ENCODE measurements at places on chromosomes 5 and 9.
A peak's percentile ranks its signal among the peaks of the same experiment; 100 is the strongest.

GRCh38 chr9:69047371-69047770 lies 11.8 kb downstream of the FXN start:
- no peak for DNase-seq

DNA sequence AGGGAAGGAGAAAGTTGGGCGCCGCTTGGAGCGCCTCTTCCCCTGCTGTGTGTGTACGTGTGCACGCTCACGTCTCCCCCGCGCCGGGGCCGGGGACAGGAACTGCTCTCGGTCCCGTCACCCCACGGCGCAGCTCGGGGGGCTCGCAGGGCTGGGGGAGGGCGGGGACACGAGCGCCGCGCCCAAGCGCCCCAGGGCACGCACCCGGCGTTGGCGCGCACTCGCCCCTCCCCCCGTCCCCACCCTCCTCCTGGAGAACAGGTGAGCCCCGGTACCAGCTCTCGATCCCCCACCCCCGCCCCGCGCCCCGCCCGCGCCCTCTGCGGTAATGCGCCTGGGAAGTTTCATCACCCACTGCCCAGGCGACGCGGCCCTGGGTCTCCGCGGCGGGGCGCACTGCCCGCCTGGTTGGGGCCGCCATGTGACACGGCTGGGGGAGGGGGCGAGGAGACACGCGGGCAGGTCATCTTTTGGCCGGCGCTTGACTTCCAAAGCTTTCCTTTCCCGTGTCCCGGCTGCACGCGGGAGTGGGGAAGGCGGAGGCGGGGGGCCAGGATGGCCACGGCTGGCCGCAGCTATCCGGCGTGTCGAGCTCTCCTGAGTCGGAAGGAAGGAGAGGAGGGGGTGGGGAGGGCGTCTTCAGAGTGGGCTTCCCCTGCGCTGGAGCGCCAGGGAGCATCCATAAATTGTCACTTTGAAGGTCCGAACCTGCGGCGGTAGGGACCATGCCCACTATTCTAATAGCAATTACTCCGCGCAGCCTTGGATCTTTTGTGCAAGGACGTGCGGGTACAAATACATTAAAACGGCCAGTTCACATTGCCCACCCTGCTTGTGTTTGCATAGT lies 1.5 kb upstream of the STC2 start:
- DNase-seq, result peak; percentile 68

GRCh38 chr9:118418887-118419565 lies 714.8 kb downstream of the TLR4 start:
- peak; percentile 2 for DNase-seq

DNA sequence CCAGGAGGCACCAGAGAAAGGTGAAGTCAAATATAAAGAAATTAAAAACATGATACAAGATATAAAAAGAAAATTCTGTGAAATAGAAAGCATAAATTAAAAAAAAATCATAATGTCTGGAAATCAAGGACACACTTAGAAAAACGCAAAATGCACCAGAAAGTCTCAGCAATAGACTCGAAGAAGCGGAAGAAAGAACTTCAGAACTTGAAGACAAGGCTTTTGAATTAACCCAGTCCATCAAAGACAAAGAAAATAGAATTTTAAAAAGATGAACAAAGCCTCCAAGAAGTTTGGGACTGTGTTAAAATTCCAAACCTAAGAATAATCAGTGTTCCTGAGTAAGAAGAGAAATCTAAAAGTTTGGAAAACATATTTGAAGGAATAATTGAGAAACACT lies 168.3 kb downstream of the PRR16 start:
- no peak for DNase-seq

DNA sequence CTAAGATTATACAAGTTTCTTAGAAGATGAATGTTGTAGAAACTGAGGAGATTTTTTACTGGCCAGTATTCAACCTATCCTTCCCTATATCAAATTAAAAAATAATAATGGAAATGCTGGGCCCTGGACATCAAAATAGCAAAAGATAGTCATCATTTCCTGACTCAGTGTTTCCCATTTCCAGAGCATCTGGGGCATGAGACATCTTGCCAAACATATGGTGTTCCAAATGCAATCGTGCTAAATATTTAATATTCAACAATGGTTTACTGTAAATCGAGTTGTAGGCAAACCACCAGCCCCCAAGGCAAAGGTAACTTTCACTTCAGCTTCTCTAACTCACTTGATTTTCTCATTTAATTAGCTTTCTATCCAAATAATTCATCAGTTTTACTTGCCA lies 152.9 kb downstream of the FRMD3 start:
- DNase-seq, result no peak

DNA sequence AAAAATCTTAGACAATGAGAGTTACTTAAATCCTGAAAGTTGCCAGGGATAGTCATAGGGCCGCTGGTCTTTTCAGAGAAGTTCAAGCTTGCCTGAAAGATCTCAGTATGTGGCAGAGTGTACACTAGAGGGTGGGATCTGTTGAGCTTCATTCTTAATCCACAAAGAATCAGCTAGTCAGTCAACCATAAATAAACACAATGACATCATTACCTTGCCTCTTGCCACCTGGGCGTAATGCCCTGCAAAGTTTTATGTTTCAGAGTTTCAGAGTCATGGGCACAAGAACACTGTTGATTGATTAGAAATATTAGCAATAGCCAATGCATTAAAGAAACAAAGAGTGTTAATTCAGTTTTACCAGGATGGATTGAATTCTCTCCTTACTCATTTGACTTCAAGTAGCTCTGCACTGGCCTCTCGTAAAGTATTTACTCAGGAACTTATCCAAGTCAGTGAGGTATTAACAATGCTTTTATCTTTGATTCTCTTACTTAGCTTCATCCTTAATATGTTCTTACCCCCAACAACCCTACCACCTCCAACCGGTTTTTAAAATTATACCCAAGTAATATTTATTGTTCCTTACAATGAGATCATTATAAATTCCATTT lies 14.3 kb upstream of the ANXA1 start:
- no peak for DNase-seq

DNA sequence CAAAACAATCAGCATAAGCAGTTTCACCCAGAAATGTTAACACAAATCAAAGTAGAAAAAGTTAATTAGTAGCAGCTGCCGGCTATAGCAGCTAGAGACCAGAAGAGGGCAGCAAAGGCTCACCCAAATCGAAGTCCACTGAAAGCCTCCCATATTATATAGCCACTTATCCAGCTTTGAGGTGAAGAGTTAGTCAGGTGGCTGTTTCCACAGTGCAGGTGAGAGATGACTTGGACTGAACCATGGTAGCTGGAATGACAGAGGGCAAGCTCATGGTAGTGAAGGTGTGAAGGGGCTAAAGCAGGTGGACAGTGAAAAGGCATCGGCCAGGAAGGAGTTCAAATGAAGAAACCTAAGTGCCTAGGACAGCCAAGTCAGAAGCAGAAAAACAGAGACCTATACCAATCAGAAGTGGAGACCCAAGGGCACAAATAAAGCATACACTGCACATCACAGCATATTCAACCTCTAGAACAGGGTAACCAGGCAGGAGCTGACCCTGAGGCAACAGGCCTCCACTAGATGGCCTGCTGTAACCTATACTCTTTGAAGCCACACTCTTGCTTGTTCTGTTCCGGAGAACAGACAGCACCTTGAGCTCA lies 7.2 kb upstream of the RNF38 start:
- DNase-seq, result peak; percentile 71

DNA sequence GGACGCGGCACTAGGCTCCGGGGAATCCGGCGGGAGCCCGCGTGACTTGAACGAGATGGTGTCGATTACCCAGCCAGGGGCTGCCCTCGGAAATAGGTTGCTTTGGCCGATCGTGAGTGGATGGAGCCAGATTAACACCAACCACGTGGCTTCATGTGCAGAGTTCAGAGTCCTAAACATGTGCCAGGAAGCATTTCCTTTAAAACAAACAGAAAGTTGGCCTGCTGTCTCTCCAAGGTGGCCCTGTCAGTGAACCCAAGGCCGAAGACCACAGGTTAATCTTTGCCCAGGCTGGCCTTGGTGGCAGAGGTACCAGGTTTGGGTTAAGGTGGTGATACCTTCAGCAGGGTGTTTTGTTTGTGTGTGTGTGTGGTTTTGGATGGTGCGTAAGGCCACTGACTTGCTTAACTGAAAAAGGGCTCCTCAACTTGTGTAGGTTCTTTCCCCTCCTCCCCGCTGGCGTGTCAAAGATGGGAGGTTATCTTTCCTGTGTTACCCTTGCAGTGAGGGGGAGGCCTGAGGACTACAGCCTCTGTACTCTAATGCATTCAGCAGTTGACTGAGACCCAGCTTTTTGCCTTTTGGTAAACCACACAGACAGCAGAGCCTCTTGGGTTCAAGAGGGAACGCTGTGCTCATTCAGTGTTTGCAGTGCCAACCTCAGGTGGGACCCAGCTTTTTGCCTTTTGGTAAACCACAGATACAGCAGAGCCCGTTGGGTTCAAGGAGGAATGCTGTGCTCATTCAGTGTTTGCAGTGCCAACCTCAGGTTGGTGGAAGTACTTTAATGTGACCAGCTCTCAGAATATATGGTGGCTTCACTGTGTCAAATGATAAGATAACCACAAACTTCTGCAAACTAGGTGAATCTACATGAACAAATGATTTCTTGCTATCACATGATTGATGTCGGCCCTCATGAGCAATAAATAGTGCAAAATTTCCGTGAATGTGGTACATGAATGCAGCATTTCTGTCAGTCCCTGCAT lies 1.4 kb downstream of the IQGAP2 start:
- peak; percentile 85 for DNase-seq

GRCh38 chr5:176450077-176450476 lies 1.9 kb downstream of the FAF2 start:
- no peak for DNase-seq

DNA sequence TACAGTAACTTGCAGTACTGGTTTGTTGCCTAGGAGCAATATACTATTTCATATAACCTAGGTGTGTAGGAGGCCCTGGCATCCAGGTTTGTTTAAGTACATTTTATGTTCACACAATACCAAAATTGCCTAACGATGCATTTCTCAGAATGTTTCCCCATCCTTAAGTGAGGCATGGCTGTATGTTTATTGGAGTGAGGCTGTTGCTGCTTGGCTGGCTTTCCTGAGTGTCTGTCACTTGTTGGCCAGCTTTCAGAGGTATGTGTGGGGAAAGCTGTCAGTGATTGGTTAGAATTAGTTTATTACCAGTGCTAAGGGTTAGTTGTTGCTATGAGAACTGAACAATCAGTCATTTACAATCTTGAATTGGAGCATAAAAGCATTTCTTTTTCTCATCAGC lies 154.1 kb upstream of the CDH12 start:
- no peak for DNase-seq

DNA sequence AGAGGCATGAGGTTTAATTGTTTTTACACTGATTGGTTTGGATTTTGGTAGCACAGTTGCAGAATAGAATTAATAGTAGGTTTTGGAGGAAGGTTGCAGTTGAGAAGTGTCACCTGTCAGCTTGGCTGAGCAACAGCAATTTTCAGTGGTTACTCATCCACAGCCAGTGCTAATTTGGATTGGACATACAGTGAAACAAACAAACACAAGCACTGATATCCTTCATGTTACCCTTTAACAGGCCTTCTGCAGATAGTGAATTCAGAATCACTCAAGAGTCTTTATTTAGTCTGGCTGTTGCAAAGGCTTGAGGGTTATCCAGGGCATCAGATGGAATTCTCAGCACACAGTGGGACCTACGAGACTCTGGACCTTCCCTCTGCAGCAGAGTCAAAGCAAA lies 31.8 kb upstream of the POU4F3 start:
- DNase-seq, result no peak

- no peak for DNase-seq
These were observed 15.1 kb downstream of the SHB start for GRCh38 chr9:38053697-38054461.

DNA sequence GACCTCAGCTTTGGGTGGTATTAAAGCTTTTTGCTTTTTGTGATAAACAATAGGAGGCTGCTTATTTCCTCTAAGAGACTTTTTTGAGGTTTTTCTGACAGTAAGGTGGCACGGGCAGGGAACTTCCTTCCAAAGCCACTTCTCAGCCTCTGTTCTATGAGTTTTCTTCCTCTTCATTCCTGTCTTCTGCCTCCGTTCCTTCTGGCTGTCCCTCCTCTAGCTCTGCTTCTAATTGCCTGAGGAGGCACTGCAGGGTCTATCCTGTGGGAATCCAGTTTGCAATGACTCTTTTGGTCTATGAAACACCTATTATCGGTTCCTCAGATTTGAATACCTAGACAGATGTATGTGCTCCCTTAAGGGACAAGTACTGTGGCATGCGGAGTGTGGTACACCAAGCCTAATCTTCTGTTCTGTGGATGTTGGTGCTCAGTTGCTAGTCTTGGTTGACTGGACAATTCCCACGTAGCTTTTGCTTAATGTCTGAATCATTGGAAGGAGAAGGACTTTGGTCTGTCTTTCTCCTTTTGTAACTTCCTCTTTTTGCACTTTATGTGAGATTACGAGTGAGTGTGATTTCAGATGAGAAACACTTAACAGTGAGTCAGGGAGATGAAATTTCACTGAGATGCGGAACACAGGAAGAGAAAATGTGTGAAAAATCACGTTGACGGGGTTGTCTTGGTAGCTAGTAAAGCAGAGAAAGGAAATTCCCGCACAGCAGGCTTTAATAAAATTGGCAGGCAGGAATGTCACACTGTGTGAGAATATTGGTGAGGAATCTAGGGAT lies 305.2 kb downstream of the EFNA5 start:
- DNase-seq, result no peak

DNA sequence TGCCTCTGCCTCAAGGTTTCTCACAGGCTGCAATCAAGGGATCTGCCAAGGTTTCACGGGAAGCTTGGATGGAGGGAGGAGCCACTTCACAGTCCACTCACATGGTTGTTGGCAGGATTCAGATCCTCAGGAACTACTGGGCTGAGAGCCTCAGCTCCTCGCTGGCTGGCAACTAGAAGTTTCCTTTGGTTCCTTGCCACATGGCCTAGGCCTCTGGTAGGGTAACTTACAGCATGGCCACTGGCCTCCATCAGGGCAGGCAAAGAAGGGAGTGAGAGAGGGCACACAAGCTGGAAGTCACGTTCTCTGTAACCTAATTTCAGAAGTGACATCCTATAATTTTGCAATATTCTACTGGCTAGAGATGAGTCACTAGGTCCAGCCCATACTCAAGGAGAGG lies 32.2 kb downstream of the SPOCK1 start:
- DNase-seq, result no peak

DNA sequence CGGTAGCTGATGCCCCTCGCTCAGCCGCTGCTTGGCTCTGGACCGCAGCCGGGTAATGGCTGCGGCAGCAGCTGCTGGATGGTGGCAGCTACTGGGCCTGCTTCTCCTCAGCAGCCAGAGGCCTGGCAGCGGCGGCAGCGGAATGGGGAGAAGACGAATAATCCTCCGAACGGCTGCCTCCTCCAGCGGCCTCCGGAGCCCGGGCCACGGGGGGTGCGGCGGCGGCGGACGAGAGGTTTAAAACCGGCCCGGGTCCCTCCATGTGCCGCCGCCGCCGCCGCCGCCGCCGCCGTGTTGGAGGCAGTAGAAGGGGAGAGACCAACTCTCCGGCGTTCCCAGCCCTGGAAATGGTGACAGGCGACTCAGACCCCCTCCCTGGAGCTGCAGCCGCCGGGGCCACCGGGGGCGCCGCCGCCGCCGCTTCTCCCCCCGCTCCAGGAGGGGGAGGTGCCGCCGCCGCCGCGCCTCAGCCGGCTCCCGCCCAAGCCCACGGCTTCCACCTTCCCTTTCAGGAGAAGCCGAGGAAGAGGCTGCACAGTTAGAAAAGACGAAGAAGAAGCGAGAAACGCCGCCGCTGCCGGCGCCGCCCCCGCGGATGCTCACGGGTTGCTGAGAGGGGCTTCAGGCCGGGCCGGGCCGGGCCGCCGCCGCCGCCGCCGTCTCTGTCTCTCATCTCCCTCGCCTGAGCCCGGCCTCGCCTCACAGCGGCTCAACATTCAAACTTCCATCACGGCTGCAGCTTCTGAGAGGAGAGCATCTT lies 118.4 kb upstream of the PRSS3 start:
- DNase-seq, result no peak

Measured in activated CD4-positive, alpha-beta T cell treated with anti-CD3 and anti-CD28 coated beads, Interleukin-2, amount 50 U/mL, for 16 hours (primary cell).